ENCODE measurements at places on chromosomes 13 and 19.

DNA sequence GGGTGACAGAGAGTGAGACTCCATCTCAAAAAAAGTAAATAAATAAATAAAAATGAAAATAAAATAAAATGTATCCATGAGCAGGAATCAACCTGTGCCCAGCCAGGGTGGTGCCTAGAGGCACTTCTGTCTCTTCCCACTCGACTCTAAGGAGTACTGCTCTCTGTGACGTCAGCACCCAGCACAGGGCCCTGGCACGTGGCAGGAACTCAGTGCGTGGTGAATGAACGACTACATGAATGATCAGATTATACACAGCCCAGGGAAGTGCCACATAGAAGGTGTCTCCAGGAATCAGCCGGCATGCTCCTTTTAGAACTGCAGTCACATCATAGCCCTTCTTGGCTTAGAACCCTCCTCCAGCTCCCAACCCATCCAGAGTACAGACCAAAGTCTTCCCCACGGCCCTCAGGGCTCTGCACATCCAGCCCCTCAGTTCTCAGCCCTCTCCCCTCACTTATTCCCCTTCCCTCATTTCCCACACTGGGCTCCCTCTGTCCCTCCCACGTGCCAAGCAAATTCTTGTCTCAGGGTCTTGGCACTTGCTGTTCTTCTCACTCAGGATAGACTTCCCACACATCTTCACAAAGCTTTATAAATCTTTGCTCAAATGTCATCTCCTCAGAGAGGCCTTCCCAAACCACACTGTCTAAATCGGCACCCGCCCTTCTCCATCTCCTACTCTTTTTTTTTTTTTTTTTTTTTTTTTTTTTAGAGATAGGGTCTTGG lies 4.2 kb downstream of the CLIP3 start:
- DNase-seq, result no peak

- no peak for DNase-seq
Measured at GRCh38 chr13:96772426-96772825, 221.8 kb downstream of the OXGR1 start.

DNA sequence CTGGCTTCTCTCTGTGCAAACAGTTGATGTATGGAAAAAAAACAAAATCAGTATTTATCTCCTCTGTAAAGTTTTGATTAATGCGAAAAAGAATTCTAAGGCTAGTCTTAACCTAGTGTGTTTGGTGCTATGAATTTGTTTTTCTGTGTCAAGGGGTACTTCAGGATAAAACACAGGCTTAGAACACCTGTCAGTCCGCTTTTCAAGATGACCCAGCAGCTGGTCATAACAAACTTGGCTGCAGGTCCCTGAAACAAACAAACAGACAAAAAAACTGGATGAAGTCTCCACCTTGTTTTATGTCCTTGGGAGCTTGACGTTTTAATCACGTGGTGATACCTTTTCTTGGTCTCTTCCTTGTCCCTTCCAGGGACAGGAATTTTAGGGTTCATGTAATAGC lies 689.3 kb downstream of the UQCRFS1 start:
- no peak for DNase-seq

GRCh38 chr13:34086281-34086680 lies 268.3 kb downstream of the RFC3 start:
- DNase-seq, result no peak
